Fibroblast of gingiva (primary cell): ENCODE measurements at places on chromosomes 5 and 9.
A peak's percentile ranks its signal among the peaks of the same experiment; 100 is the strongest.

DNA sequence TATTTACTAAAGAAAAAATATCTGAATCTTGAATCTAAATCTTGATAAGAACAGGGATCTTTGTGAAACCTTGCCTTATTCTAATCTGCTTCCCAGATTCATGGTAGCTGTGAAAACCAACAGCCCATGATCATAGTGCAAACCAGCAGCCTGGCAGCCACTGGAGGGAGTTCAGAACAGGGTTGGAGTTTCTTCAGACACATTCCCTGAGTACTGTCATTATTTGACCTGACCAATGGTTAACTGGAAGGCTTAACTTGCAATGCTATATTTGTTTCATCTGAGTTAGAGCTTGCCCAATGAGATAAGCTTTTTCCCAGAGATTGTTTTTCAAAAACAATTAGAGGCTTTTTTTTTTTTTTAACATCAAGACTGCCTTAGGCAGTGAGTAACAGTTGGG, 47.8 kb downstream of the LOX start:
- peak; percentile 2 for DNase-seq

DNA sequence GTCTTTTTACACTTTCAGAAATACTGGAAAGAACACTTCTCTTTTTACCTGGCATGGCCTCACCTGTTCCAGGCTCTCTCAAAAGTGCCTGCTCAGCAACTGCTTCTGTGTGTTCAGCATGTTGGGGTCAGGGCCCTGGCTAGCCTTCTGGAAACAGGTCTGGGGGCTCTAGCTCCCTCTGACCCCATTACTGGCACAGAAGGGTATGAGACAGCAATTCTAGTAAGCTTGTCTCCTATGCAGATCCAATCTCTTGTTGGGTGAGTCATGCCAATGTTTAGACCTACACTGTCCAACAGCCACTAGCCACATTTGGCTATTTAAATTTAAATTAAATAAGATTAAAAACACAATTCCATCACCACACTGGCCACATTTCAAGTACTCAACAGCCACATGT, 80.8 kb downstream of the MAPKAP1 start:
- DNase-seq: peak; percentile 31

- no peak for DNase-seq
Observed at GRCh38 chr9:129398961-129399633, 221.0 kb upstream of the IER5L start.

GRCh38 chr5:149298842-149299404, 27.3 kb downstream of the AFAP1L1 start:
- DNase-seq: no peak

DNA sequence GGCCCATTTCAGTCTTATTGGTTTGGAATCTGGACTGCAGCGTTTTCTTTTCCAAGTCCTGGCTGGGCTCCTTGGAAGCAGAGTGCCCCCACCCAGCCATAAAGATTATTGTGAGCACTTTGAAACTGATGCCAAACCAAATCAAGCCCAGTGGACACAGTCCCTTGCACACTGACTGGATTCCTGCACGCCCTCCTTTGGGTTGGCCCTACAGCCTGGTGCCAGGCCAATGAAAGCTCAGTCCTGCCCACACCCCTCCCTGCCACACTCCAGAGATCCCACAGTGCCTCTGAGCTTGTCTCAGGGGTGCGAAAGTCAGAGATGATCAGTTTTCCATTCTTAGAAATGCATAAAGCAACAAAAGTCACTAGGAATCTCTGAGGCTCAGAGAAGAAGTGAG, 181.9 kb downstream of the CETN3 start:
- DNase-seq: no peak

- DNase-seq: no peak
Observed at GRCh38 chr5:170143091-170143490, 37.4 kb downstream of the FOXI1 start.

GRCh38 chr5:154811653-154812465, 38.5 kb downstream of the FAXDC2 start:
- peak; percentile 64 for DNase-seq

DNA sequence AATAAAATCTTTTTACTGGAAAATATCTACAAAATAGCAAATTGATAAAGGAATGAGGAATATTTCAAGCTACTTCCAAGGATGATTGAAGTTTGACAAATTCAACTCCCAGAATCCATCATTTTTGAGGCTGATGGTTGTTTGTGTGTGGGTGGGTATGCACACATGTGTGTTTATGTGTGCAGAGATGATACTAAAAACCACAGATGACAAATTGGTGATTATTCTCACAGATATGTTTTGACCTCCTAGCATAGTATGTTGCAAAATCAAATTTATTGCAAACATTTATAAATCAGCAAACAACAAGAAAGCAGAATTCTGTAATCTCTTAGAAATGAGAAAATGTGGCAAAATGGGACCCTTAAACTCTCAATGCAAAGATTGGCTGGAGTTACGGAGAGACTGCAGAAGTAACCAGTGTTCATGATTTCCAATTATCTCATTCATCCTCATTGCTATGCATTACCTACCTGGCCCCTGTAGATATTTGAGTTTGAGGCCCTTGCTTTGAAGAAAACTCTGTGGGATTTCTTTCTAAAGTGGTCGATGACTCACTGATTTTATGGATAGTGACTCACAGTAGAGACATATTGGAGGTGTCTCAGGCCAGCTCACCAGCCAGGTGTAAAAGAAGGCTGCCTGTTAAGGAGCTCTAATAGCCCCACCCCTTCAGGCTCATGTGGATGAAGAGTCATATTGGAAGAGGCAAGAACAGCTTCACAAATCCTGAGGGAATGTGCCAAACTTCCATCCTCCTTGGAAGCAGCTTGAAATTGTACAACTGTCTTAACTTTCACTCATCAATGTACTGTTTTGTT, 44.6 kb upstream of the TMC1 start:
- DNase-seq: no peak

GRCh38 chr5:78001197-78001596, 225.1 kb upstream of the TBCA start:
- DNase-seq: no peak

GRCh38 chr5:74762599-74762998, 4.3 kb downstream of the GFM2 start:
- DNase-seq: peak; percentile 51

DNA sequence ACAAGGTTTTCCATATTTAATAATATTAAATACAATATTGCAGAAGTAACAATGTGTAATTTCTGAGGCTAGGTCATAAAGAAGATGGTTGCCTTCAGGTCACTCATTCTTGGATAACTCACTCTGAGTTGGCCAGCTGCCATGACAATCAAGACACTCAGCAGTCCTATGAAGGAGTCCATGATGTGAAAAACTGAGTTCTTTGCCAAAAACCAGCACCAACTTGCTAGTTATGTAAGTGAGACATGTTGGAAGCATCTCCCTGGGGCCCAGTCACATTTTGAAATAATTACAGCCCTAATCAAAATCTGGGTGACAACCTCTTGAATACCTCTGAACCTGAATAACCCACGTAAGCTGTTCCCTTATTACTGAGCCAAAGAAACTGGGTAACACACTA, 453.2 kb downstream of the CDH18 start:
- no peak for DNase-seq

DNA sequence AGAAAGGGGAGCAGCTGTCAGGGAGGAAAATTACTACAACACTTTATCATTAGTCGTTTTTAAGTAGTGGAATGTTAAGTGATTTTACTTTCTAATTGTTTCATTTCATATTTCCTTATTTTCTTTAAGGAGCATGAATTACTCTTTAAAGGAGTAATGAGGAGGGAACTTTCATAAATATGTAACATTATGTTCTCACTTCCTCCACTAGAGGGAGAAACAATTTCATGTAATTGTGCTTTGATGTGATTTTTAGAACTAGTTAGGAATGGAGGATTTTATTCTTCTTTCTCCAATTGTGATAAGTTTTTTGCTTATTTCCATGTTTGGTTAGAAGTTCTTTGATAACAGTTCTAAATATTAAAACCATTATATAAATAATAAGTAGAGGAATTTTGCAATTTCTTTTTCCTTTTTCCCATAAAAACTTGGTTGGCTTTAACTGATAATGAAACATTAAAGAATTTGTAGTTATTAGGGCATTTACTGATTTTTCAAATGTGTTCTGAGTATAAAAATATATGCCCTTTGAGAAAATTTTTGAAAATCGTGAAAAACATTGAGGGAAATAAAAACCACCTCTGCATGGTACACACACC, 25.6 kb downstream of the CEP78 start:
- peak; percentile 37 for DNase-seq

DNA sequence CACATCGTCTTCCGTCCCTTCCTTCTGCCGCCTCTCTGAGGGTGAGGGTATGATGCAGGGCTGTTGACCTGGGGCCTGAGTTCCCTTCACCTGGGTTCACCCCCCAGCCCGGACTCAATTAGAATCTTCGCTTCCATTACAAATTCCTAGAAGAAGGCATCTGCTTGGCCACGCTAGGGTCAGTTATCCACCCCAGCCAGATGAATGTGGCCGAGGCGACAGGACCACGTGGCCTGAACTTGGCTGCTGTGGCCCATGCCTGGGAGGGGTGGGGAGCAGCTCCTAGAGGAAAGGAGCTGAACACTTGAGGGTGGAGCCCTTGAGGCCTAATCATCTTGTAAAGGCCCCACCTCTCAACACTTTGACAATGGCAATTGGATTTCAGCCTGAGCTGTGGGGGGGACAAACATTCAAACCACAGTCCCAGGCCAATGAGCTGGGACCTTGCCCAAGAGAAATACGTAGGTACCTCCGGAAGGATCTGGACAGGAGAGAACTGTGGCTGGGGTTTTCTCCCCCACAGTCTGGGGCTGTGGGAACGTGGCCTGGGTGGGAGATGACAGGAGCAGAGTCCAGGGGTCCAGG, 90.6 kb upstream of the ADAMTS2 start:
- DNase-seq: no peak

DNA sequence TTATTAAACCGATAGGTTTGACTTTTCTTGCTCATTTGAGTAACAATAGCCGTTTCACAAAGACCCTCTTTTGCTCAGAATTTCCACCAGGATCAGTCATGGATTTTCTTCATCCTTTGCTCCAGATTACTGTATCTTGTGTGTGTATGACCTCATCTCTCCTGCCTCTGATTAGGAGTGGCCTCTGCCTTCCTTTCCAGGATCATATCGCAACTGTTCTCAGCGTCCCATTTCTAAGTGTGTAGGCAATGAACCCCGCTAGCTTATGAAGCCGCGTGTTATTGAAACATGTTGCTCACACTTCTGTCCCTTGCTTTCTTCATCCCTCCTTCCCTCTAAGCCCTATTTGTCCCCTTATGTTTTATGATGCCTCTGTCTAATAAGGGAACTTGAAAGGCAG, 169.8 kb upstream of the RPS23 start:
- no peak for DNase-seq

- no peak for DNase-seq
Observed at GRCh38 chr9:131668439-131669268, 71.2 kb downstream of the RAPGEF1 start.

GRCh38 chr9:21670374-21670773, 132.1 kb upstream of the MTAP start:
- DNase-seq: no peak

GRCh38 chr5:168356592-168356991, 65.1 kb downstream of the WWC1 start:
- no peak for DNase-seq

- DNase-seq: no peak
Observed at GRCh38 chr9:130336885-130337284, 71.3 kb downstream of the HMCN2 start.

GRCh38 chr5:6261668-6262067, 116.7 kb downstream of the MED10 start:
- DNase-seq: no peak

- DNase-seq: no peak
Observed at GRCh38 chr9:93620881-93621820, 44.8 kb downstream of the PHF2 start.

GRCh38 chr5:144538845-144539244, 368.2 kb downstream of the KCTD16 start:
- no peak for DNase-seq

GRCh38 chr5:39057734-39058133, 16.5 kb downstream of the RICTOR start:
- no peak for DNase-seq

GRCh38 chr5:115086473-115086872, 83.2 kb downstream of the TRIM36 start:
- DNase-seq: no peak

DNA sequence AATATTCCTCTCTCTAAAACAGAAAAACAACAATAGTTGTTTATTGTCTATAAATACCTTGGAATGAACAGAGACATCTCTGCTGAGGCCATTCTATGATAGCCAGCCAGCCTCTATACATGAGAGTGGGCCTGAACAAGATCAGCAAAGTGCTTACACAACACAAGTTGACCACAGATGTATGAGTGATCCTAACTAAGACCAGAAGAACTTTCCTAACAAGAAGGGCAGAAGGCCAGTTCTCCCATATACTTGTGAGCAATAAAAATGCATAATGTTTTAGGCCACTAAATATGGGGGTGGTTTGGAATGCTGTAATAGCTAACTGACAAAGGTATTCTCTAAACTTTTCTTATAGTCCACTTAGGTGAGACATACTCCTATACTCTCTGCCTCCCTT, 345.7 kb downstream of the SPATA31D1 start:
- peak; percentile 78 for DNase-seq

GRCh38 chr5:125381290-125381689, 634.9 kb upstream of the ZNF608 start:
- DNase-seq: no peak

- peak; percentile 100 for DNase-seq
Observed at GRCh38 chr5:75336615-75337336, at the start of gene HMGCR. TSS of gene HMGCR (plus strand) at chr5:75337220. CDS start at chr5:75342606, 5,386 bp downstream.

DNA sequence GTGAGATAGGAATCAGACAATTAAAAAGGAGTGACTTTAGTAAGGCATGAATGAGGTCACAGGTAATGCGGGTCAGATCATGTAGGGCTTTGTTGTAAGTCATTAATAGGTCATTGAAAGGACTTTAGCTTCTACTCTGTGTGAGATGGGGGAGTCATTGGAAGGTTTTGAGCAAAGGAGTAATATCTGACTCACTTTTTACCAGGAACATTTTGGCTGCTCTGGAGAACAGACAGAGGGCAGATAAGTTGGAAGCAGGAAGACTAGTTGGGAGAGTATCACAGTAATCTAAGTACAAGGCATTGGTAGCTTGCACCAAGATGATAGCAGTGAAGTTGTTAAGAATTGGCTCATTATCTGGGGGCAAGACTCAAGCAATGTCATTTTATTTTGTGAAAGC, 37.4 kb downstream of the KIF2A start:
- DNase-seq: no peak

GRCh38 chr9:122929796-122930354, 1.4 kb downstream of the ZBTB26 start:
- DNase-seq: no peak
